ENCODE measurements at places on chromosomes 2 and 18. TPM values are rescaled to one million over a fixed set of nuclear protein-coding genes. Genes with fewer than 3 reads are reported as not detected.

ST6GAL2 gene
- 14.4 TPM for total RNA-seq

FZD7 gene
- 28.3 TPM for total RNA-seq

GRCh38 chr2:29881089-29881730, 40.2 kb downstream of the ALK start:
- no peak overlapping the region for H3K27ac ChIP-seq
- no peak for DNase-seq
- H3K4me1 ChIP-seq = no peaks in the 10 kb centered on the region
- no peaks in the 10 kb centered on the region for H3K36me3 ChIP-seq

DNA sequence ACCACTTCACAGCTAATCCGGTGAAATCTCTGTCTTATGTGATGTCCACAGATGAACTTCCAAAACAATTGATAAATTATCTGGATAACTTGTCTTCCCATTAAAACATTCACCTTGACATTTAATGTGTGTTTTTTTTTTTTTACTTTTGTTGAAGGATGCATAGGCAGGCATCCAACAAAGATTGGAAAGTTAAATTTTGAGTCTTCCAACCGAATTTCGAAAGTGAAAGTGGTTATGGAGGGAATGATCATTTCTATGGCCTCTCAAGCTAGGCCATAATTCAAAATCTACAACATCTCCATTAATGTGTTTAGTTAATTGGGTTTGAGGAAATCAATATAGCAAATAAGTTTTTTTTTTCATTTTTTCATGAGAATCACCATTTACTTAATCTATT, 1495.5 kb upstream of the ACVR2A start:
- H3K4me1 ChIP-seq = no peaks in the 10 kb centered on the region
- H3K4me3 ChIP-seq = no peak overlapping the region
- H3K27me3 ChIP-seq = no peaks in the 10 kb centered on the region
- no peaks in the 10 kb centered on the region for H3K36me3 ChIP-seq
- no peak overlapping the region for H3K27ac ChIP-seq

GRCh38 chr2:228699400-228699799, 517.9 kb upstream of the SPHKAP start:
- DNase-seq = no peak
- H3K27ac ChIP-seq = no peak overlapping the region
- no peaks in the 10 kb centered on the region for H3K36me3 ChIP-seq
- no peaks in the 10 kb centered on the region for H3K4me1 ChIP-seq
